ENCODE measurements at places on chromosomes 3 and 15. TPM values are rescaled to one million over a fixed set of nuclear protein-coding genes. Genes with fewer than 3 reads are reported as not detected.

The ERC2 gene
- not detected for polyA plus RNA-seq

DNA sequence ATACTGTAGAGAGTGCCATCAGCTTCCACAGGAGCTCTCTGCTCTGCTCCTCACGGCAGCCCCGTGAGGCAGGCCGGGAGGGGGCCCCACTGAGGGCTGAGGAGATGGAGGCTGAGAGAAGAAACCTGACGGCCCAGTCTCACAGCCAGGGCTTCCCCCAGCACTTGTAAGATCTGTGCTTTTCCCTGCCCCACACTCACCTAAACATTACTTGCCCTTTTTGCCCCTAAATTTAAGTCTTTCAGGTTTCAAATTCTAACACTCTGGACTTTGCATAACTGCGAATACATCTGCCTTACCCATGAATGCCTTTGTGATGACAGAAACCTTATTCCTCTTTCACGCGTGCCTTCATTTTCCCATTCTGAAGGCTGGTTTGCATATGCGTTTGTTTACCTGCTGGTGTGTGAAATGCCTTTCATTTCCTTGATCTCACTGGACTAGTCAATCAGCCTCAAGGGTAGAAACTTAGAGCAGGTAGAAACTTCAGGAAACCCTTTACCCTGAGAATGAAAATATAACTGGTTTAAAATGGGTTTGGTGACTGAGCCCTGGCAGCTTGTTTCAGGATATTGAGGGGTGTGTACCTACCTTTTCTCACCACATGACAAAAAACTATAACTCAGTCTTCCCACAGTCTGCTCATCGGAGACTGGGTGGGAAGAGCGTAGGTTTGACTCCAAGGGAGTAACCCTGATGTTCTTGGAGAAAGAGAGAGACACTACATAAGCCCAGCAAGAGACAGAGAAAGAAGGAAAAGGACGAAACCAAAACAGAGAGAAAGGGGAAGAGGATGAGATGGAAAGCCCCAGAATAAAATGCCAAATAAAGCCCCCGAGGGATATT lies 20.1 kb downstream of the SLC12A8 start:
- DNase-seq: no peak

- no peak for DNase-seq
Observed at GRCh38 chr3:134189849-134190248, 60.8 kb downstream of the RYK start.

- DNase-seq: no peak
Observed at GRCh38 chr3:190739641-190740185, 122.8 kb downstream of the GMNC start.

- DNase-seq: no peak
Observed at GRCh38 chr15:83015361-83015760, 3.9 kb upstream of the C15orf40 start.

- no peak for DNase-seq
Observed at GRCh38 chr3:82834098-82834497, 1072.7 kb upstream of the GBE1 start.

Data from CD8-positive, alpha-beta memory T cell (primary cell).